CD4-positive, alpha-beta T cell treated with Interleukin-2 at 100 ng/mL for 4 hours (primary cell): ENCODE measurements at places on chromosomes 5 and 9.

GRCh38 chr9:21710548-21711191, 91.8 kb upstream of the MTAP start:
- no peak for DNase-seq

DNA sequence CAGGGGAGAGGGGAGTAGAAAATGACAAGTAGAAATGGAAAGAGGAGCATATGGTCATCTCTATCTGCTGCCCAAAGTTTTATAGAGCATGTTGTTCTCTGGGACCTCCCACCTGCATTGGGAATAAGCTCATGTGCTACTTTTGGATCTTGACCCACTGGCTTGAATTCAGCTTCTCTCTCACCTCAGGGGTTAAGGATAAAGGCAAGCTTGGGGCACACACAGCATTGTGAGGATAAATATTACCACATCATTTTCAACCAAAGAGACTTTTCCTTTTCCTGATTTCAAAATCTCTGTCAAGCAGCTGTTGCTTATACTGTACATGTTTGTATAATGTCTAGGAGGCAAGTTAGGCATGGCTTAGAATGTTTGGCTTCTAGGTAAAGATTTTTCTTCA, 16.6 kb downstream of the ATP10B start:
- no peak for DNase-seq

DNA sequence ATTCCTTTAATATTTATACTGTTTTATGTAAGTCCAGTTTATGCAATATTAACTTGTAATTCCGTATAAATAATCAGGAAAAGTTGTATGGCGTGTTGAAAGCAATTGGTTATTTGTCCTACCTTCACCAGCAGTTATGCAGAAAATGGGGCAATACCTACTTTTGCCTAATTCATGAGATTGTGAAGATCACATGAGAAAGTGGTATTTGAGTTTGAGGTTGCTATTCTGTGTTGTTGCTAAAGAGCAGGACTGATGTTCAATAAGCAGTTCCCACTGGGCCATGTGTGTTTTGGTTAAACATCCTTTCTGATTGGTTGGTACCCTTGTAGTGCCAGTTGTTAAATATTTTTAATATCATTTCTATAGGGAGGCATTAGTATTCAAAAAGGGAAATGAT, 3.2 kb downstream of the TGFBR1 start:
- DNase-seq: no peak

DNA sequence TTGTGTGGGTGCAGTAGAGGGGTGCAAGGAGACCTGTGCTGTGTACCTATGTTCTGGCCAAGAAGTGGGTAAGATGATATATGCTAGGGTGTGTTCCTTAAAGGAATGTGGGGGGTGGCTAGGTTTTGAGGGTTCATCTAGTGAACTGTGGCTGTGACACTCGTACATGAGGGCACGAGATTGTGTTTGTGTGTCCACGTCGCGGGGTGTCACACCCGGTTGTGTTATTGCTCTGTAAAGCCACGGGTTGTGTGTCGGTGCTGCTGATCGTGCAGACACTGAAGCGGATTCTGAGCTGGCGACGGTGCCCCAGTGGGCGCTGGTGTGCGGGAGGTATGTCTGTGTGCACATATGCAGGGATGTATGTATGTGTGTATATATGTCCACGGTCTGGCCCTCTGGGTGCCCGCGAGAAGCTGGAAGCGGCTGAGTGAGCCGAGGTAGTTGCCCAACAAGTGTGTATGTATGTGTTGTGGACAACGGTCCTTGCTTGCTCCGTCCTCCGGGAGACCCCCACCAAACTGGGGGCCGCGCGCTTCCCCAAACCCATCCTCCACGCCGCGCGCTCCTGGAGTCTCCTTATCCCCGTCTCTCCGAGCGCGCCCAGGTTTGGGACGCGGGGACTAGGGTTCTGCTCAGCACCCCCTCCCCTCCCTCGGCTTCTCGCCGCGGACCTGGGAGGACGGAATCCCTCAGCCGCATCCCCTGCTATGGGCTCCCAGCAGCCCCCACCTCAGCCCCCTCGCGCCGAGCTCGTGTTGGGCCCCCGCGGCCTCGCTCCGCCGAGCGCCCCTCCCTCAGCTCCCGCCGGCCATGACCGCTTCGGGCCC, 639 bp downstream of the PCDH1 start:
- DNase-seq: peak; percentile 13
